ENCODE measurements at places on chromosomes 16 and 17.

DNA sequence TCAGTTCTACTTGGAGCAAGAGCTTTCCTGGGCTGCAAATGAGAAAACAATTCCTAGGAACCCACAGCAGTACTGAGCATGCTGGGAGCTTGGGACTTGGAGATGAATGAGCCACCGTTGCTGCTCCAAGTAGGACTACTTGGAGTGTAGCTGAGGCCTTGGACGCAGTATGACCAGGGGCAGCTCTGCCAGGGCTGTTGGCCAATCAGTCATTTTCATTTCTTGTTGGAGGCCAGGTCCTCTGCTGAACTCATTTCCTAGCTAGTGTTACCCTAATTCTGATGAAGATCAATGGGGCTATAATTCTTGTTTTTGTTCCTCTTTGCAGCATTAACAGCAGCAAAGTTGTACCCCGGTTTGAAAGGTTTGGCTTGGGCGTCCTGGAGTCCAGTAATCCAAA is 8.0 kb upstream of the LGALS9 start:
- no peak for DNase-seq

DNA sequence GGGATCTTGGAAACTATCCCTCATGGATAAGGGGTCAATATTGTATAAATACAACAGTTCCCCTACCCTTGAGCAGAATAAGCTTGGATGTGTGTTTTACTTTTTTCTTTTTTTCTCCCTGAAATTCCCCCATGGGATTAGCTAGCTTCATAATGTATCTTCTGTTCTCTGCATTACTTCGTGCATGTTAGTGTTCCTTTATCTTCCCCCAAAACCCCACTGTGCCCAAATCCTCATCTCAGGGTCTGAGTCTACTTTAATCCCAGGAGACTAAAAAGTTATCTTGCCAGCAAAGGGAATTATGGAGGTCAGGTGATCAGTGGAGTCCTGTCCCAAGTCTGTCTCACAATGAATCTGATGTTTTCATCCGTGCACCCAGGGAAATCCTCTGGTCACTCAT is 217.5 kb upstream of the CNTNAP4 start:
- DNase-seq, result no peak

- DNase-seq, result no peak
These were observed 15.6 kb downstream of the HIGD1B start for GRCh38 chr17:44863061-44863918.

DNA sequence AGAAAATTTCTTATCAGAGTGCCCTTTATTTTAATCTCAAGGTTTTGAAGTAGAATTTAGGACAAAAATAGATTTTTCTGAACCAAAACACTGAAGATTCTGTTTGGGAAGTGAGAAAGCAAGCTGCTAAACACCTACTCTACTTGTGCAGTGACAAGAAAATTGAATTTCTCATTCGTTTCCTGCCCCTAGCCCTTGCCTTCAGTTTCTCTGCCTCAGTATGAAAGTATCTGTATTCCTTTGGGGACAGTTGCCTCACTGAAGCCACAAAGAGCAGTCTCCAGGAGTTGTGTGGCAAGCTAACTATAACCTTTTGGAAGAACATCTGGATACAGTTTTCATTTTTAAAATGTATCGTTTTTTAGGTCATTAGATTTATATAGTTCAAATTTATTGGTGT is 19.7 kb downstream of the MOSMO start:
- DNase-seq, result no peak

DNA sequence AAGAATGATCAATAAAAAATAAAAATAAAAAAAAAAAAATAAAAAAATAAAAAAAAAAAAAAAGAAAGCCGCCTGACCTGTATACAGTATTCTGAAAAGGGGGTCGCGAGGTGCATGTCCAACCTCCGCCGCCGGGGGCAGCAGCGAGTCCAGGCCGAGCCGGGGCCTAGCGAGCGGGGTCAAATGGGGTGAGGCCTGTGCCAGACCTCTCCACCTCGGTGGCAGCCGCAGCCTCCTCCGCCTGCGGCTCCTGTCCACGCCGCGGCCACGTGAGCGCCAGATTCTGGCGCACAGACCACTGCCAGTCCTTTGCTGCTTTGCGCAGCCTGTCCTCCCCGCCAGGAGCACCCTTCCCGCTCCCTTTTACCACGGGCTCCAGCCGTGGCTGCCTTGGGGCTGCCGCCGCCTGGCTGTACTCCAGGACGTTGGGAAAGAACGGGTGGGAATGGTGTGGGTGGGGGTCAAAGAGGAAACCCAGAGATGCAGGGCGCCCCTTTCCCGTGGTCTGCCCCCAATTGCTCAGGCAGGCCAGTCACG is 2.4 kb upstream of the BCKDK start:
- DNase-seq, result peak; percentile 68

DNA sequence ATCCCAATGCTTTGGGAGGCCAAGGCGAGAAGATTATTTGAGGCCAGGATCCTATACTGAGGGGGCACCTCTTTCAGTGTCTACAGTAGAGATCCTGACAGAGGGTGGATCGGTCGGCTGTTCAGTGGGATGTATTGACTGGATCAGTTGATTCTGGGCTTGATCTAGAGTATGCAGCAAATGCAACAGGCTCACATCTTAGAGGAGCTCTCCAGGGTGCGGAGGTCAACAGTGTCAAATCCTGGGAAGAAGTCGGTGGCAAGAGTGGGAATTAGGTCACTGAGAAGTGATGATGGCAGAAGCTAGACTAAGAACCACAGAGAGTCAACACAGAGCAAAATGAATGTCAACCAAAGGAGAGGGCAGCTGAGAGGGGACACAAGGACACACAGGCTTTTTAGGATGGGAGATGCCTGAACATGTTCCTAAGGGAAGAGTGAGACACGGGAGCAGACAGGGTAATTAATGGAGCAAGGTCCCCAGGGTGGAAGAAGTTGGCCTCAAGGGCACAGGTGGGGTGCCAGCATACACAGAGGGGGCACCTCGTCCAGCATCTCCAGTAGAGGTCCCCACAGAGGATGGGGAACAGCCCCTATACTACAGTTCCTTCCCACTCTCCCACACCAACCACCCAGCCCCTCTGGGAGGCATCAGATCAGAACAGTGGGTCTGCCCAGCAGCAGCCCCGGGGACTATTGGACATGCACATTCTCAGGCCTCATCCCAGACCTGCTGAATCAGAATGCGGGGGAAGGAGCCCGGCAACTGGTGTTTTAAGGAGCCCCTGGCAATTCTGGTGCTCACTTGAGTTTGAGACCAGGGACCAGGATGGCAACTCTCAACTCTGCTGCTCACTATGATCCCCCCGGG is 10.0 kb upstream of the CYTH1 start:
- no peak for DNase-seq

GRCh38 chr16:7209598-7209997 is 123.0 kb upstream of the RBFOX1 start:
- no peak for DNase-seq

DNA sequence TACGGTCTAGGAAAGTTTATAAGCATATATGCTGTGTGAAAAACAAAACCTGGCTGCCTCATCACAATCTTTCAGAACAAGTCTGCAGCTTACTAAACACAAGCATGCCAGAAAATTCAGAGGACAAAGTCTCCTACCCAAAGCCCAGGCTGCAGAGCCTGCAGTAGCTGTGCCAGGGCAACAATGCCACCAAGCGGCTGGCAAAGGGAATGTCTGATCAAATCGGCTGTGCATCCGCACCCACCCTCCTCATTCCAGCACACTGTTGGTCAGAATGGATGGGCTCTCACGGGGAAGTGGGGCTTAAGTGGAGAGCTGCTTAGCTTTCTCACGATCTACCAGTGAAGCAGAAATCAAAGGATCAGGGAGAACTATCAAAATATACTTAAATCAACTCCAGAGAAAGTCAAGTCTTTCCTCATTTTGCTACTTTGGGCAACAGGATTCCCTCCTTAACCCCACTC is 73.5 kb downstream of the CYTH1 start:
- DNase-seq, result peak; percentile 16

Data from stimulated activated CD8-positive, alpha-beta memory T cell treated with anti-CD3 and anti-CD28 coated beads, Interleukin-7, amount 100 ng/mL, for 1 hour (primary cell).